Heart right ventricle (tissue), 16 donors: ENCODE measurements at places on chromosomes 2 and 18. TPM values are rescaled to one million over a fixed set of nuclear protein-coding genes. Genes with fewer than 3 reads are reported as not detected.
A peak's percentile ranks its signal among the peaks of the same experiment; 100 is the strongest.

DNA sequence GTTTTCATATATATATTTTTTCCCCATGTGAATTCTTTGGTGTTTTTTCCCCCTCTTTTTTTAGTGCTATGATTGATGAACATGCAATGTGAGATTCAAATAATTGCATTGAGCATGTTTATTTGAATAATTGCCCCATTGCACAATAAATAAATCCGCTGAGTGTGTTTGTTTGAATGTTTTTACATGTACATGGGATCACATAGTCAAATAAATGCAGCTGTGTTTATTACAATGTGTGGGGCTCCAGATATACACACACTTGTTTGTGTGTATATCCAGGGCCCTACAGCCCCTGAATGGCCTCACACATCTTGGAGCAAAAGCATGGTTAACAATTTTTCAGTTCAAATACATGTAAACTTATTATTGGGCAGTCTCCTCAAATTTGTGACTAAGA is 134.5 kb downstream of the ZEB2 start:
- H3K4me3 ChIP-seq: no peak overlapping the region
- peaks cover 16% of the 10 kb centered on the region for H3K4me1 ChIP-seq
- no peaks in the 10 kb centered on the region for H3K36me3 ChIP-seq
- H3K27ac ChIP-seq: no peak overlapping the region
- no peaks in the 10 kb centered on the region for H3K27me3 ChIP-seq
- no peak for DNase-seq

GRCh38 chr18:67276638-67277037 is 239.9 kb downstream of the DSEL start:
- H3K4me3 ChIP-seq: no peak overlapping the region
- H3K4me1 ChIP-seq: no peaks in the 10 kb centered on the region
- H3K27me3 ChIP-seq: no peaks in the 10 kb centered on the region
- H3K27ac ChIP-seq: no peak overlapping the region
- no peaks in the 10 kb centered on the region for H3K36me3 ChIP-seq
- DNase-seq: no peak

DNA sequence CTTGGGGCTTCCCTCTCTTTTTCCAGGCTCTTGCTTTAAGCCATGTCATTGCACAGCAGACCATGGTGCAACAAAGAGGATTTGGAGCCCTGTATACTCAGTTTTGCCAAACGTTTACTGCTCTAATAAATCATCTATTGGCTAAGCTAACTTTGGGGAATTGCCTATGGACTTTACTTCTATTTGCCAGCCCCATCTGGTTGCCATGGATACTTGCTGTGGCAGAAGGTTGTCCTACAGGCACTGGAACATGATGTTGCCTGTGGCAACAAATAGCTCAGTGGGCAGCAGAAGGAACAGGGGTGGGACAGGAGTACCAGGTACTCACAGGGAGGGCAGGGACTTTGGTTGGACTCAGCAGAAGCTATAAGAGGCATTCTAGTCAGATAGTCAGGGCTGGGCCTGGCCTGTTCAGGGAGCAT is 129.7 kb downstream of the CCDC85A start:
- H3K36me3 ChIP-seq: no peaks in the 10 kb centered on the region
- no peak overlapping the region for H3K4me3 ChIP-seq
- no peaks in the 10 kb centered on the region for H3K27me3 ChIP-seq
- no peak for DNase-seq

- no peaks in the 10 kb centered on the region for H3K36me3 ChIP-seq
- DNase-seq: no peak
- no peaks in the 10 kb centered on the region for H3K27me3 ChIP-seq
- H3K27ac ChIP-seq: no peak overlapping the region
- no peak overlapping the region for H3K4me3 ChIP-seq
Measured at GRCh38 chr18:78891185-78891762, 88.3 kb upstream of the SALL3 start.

DNA sequence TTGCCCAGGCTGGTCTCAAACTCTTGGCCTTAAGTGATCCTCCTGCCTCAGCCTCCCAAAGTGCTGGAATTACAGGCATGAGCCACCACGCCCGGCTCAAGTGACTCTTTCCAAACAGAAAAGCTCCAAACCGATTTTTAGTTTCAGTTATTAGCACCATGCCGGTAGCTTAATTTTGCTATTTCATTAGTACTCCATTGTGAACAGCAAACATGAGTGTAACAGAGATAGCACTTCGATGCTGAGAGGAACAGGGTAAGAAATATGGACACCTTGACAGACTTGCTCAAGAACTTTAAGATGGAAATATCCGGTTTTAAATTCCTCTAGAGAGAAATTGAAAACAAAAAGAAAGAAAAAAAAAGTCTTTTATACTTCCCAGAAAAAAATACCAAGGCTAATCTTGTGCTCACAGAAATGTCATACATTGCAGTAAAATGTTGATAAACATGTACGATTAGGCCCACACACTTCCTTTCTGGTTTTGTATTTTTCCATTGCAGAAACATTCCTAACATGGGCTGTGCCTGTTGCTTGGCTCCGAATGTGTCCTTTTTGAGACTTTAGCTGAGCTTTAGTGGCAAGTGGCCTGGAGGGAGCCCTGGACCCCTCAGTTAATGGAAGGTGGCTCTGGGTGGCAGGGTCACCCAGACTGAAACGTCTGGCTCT is 18.3 kb downstream of the FHL2 start:
- no peak overlapping the region for H3K4me3 ChIP-seq
- no peak for DNase-seq
- H3K27ac ChIP-seq: peak overlapping the region; percentile 49
- peaks cover 100% of the 10 kb centered on the region for H3K4me1 ChIP-seq
- H3K27me3 ChIP-seq: no peaks in the 10 kb centered on the region
- H3K36me3 ChIP-seq: peaks cover 55% of the 10 kb centered on the region

- DNase-seq: no peak
- no peaks in the 10 kb centered on the region for H3K36me3 ChIP-seq
- H3K27ac ChIP-seq: no peak overlapping the region
- H3K4me1 ChIP-seq: no peaks in the 10 kb centered on the region
Measured at GRCh38 chr2:66721776-66722175, 286.9 kb downstream of the MEIS1 start.

DNA sequence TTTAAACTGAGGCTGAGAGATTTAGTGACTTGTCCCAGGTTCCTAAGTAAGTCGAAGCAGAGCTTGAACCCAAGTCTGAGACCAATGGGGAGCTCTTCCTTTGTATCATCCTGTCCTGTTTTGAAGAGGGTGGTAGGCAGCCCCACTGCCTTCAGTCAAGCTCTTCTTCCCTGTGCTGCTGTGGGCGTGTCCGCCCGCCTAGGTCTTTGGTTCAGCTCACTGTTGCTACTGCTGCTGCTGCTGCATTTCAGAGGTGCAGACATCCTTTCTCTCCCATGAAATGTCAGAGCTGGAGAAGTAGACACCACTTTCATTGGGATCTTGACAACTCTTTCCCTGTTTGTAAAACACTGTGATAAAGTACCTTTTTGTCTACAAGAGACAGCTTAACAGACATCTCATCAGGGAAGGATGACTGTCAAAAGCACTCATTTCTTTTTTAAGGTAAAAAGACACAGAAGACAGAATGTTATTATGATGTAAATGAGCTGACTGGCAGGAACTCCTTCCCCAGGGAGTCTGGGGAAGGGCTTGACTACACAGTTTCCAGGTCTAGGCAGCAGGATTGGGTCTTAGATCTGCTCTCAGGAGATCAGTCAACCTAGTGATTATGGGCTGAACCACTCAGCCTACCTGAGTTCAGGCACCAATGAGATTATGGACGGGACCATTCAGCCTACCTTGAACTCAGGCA is 91.7 kb upstream of the TRIB2 start:
- H3K4me3 ChIP-seq: no peak overlapping the region
- no peaks in the 10 kb centered on the region for H3K36me3 ChIP-seq
- no peaks in the 10 kb centered on the region for H3K4me1 ChIP-seq
- no peak for DNase-seq
- no peaks in the 10 kb centered on the region for H3K27me3 ChIP-seq
- no peak overlapping the region for H3K27ac ChIP-seq

GRCh38 chr2:111898703-111899514 is 502 bp downstream of the MERTK start:
- no peaks in the 10 kb centered on the region for H3K27me3 ChIP-seq
- no peaks in the 10 kb centered on the region for H3K36me3 ChIP-seq
- peaks cover 42% of the 10 kb centered on the region for H3K4me1 ChIP-seq

- H3K4me1 ChIP-seq: no peaks in the 10 kb centered on the region
- no peak for DNase-seq
- H3K27ac ChIP-seq: no peak overlapping the region
- H3K4me3 ChIP-seq: no peak overlapping the region
- H3K27me3 ChIP-seq: no peaks in the 10 kb centered on the region
Measured at GRCh38 chr2:47653902-47654789, 128.8 kb upstream of the MSH6 start.

DNA sequence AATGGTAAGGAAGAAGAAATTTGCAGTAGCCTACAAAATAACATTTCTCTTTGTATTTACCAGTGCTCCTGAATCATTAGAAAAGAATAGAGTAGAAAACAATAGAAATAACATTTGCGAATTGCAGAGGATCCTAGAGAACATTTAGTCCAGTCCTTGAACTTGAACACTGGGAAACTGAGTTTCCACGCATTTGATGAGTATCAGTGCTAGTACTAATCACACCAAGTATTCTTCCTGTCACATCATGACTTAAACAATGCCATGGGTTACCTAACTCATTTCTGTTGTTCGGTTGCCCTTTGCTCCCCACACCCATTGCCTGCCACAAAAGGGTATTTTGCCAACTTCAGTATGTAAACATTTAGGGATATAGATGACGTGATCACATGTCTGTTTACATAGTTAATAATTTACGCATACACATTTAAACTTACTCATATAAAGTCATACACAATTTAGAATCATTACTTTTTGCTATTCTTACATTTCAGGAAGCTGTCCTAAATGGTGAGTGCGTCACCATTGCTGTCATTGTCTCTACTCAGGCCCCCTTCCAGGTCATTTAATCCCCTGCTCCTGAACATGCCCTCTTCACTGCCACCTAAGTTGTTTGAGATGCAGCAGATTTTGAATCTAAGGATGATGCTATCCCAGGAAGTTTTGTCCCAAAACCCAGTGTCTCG is 42.3 kb downstream of the CRIM1 start:
- H3K36me3 ChIP-seq: peaks cover 6% of the 10 kb centered on the region
- peaks cover 12% of the 10 kb centered on the region for H3K4me1 ChIP-seq
- H3K4me3 ChIP-seq: no peak overlapping the region

DNA sequence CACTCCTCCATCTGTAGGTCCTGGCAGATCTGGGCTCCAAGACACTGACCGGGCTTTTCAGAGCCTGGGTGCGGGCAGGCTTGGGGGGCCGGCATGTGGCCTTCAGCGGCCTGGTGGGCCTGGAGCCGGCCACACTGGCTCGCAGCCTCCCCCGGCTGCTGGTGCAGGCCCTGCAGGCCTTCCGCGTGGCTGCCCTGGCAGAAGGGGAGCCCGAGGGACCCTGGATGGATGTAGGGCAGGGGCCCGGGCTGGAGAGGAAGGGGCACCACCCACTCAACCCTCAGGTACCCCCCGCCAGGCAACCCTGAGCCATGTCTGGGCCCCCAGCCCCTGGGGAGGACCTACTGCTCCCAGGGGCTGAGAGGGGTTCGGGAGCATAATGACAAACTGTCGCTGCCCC is 761 bp upstream of the CHRND start:
- H3K4me1 ChIP-seq: peaks cover 21% of the 10 kb centered on the region
- H3K27me3 ChIP-seq: peaks cover 60% of the 10 kb centered on the region
- no peak overlapping the region for H3K27ac ChIP-seq
- DNase-seq: no peak

DNA sequence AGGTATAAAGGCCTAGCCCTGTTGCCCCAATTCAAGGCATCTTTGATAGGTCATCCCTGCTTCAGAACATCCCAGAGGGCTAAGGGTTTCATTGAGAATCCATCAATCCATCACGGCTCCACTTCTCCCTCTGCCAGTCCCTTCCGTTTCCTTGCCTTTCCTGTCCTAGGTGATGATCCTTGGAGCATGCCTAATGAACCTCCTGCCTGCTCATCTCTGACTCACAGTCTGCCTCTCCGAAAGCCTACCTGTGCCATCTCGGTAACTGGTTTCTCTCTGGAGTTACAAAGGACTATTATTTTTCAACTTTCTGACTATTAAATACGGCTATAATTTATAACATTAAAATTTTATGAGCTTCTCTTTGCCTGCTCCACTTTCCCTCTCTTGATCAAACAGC is 36.7 kb upstream of the OSBPL6 start:
- no peaks in the 10 kb centered on the region for H3K27me3 ChIP-seq
- no peaks in the 10 kb centered on the region for H3K36me3 ChIP-seq
- no peaks in the 10 kb centered on the region for H3K4me1 ChIP-seq
- no peak for DNase-seq
- H3K4me3 ChIP-seq: no peak overlapping the region

DNA sequence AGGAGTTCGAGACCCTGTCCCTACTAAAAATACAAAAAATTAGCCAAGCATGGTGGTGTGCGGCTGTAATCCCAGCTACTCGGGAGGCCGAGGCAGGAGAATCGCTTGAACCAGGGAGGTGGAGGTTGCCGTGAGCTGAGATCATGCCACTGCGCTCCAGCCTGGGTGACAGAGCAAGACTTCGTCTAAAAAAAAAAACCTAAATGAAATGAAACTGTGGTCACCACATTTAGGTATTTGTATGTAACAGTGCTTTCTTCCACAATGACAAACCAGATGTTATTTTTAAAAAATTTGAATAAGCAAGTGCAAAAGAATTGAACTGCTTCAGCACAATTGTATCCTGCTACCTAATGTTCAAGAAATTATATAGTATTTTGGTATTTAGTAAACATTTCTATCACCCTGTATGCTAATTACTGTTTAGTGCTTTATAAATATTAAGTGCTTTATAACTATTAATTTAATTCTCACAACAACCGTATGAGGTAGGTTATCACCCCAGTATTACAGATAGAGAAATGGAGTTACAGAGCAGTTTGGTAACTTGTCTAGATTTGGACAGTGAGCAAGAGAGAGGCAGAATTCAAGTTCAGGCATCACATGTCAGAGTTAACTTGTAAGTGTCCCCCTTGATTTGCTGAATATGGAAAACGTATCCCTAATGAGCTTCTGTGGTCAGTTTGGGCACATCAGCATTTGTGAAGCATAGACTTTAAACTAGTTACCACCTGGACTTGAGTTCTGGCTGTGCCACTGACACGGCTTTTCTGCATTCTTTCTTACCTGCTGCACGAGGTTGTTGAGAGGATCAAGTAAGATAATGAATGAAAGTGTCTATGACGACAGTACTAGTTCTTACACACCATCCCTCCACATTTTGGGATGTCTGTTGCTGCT is 14.4 kb downstream of the PHLPP1 start:
- DNase-seq: no peak
- H3K4me1 ChIP-seq: peaks cover 3% of the 10 kb centered on the region
- H3K27me3 ChIP-seq: no peaks in the 10 kb centered on the region
- H3K36me3 ChIP-seq: no peaks in the 10 kb centered on the region
- no peak overlapping the region for H3K27ac ChIP-seq

The DYSF gene
- 81.2 TPM for total RNA-seq

The SEPTIN2 gene
- total RNA-seq: 179 TPM

The DYTN gene
- not detected for total RNA-seq

The SULT1C4 gene
- 4.9 TPM for total RNA-seq

The TUBA4B gene
- not detected for total RNA-seq

The PROM2 gene
- total RNA-seq: 0.90 TPM
